ENCODE measurements at places on chromosomes 3 and 15. TPM values are rescaled to one million over a fixed set of nuclear protein-coding genes. Genes with fewer than 3 reads are reported as not detected.

HYAL1 gene
- 0.19 TPM for total RNA-seq

GOLGA6A gene
- 0.53 TPM for total RNA-seq

DNA sequence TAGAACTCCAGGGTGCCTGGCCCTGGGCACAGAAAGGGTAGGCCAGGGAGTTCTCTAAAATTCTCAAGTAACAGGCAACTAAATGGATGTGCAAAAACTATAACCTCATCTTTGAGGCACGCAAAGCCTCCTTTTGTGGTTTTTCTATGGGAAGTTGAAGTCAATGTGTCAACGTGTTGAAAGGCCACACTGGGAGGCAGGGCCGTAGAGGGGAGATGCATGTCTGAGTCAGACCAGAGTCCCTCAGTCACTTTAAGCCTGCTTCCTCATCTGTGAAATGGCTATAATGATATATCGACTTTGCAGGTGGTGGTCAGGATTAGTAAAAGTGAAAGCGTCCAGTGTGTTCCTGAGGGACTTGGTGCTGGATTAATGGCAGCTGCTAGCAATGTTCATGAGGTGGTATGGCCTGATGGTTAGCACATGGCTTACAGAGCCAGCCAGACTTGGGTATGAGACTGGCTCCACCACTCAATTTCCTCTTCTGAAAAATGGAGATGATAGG is 17.0 kb downstream of the TGM5 start:
- peak; percentile 19 for DNase-seq

DNA sequence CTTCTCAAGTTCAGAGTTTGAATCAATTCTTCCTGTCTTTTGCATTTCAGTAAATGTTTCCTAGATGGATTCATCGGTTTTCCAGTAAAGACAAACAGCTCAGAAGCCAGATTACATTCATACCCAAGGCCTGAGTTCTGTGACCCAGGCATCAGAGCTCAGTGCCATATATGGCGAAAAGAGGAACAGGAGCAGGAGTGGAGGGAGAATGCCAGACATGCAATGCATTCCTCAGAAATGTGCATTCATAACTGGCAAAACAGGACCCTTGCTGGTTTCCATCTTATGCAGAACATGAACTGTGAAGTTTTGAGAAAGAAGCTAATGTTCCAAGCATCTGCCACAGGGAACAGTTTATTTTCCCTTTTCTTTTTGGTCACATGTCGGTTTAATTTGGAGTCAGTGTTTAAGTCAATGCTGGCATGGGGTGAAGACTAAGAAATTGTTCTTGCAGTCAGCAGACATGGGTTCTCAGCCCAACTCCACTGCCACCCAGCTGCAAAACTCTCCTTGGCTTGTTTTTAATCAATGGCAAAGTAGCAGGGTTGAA is 116.5 kb downstream of the LPP start:
- DNase-seq: no peak

DNA sequence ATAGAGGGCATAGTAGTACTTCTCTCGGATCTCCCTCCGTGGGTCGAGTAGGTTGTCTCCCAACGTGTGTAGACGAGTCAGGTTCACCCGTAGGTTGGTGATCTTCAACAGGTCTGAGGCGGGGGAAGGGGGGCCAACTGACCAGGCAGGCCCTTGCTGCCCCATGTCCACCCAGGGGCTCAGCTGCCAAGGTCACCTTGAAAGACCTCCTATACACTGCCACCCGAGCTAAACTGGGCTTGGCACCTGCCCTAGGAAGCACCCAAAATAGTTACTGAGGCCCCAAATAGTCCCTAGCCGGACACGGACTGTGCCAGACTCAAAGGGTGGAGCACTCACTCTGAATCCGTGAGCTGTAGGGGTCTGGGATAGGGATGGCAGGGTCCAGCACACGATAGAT is 1.8 kb downstream of the LAMB2 start:
- no peak for DNase-seq

GRCh38 chr15:48693484-48693883 is 48.0 kb upstream of the FBN1 start:
- no peak for DNase-seq

LIPH gene
- not detected for total RNA-seq

- DNase-seq: no peak
These were observed 151.4 kb downstream of the SCAPER start for GRCh38 chr15:76753771-76754170.

DNA sequence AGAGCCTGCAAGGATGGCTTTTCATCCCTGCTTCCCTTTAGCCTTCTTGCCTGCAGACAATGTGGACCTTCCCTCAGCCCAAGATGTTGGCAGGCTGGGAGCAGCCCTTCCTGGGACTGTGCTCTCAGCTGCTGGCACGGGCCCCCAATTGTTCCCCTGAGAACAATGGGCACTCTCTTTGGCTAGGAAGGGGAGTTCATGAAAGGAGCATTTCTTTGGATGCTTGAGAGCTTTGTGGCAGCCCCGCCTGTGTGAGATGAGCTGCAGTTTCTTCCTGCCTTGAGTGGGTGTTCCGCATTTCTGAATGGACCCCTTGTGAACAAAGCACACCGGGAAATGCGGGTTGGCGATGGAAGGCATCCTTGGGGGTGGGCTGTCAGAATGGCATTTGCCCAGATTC is 35.0 kb upstream of the BSN start:
- no peak for DNase-seq

CACNA2D2 gene
- total RNA-seq: 5.4 TPM

ZBBX gene
- not detected for total RNA-seq

GRCh38 chr3:72021531-72021930 is 236.6 kb upstream of the PROK2 start:
- no peak for DNase-seq

DNA sequence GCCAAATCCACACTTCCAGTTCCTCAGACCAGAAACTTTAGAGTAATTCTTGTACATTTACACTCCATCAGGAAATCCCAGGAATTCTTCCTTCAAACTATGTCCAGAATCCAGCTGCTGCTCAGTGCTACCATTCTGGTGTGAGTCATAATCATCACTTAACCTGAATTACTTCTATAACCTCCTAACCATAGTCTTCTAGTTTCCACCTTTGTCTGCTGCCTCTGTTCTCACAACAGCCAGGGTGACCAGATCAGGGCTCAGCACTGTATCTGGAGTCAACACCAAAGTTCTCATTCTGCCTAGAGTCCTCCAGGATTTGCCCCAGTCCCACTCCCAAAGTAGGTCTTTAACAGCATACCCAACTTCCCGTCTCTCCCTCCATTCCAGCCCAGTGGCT is 3.4 kb downstream of the CLDND1 start:
- DNase-seq: no peak
